COLO829 (cell line): ENCODE measurements at places on chromosomes 3 and 15.

DNA sequence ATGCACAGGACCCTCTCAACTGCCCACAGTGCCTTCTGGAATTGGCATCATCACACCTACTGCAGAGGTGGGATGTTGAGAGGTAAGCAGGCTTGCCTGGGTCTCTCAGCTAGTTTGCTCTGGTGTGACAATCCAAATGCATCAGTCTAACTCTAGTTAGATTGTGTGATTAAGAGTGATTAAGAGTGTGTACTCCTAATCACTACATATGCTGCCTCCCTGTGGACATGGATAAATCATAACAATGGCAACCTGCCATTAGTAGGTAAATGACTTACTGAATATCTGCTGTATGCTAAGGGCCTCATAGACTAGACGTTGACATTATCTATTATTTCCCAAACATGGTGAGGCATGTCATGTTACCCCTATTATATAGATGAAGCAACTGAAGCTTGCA lies 342.1 kb downstream of the OCA2 start:
- no peak for DNase-seq

DNA sequence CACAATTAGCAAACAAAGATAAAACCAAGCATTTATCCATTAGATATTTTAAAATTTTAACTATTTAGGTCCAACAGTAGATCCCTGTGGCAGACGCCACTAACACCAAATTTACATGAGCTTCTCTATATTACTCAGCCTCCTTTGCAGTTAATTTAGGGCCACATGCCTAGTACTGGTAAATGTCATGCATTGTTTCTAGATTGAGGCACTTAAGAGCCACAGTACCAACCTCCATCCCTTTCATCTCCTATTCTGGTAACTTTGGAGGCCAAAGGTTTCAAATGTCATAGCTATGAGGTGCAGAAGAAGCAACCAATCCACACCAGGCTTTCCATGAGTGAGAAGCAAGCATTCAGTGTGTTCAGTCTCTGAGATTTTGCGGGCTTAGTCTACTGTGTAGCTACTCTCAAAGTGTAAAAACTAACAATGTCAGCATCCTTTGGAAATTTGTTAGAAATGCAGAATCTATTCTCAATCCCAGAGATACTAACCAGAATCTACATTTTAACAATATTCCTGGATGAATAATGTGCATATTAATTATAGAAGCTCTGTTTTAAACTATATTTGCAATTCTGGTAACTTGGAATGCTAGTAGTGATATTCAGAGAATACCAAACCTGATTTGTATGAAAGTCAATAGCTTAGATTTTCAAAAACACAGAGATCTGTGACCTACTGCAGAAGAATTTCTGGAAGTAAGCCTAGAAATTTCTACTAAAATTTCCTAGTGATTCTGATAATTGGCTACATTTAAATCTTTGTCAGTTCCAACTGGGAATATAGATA lies 206.3 kb upstream of the CD96 start:
- DNase-seq, result no peak

GRCh38 chr15:27660676-27661075 lies 438.4 kb downstream of the OCA2 start:
- no peak for DNase-seq

DNA sequence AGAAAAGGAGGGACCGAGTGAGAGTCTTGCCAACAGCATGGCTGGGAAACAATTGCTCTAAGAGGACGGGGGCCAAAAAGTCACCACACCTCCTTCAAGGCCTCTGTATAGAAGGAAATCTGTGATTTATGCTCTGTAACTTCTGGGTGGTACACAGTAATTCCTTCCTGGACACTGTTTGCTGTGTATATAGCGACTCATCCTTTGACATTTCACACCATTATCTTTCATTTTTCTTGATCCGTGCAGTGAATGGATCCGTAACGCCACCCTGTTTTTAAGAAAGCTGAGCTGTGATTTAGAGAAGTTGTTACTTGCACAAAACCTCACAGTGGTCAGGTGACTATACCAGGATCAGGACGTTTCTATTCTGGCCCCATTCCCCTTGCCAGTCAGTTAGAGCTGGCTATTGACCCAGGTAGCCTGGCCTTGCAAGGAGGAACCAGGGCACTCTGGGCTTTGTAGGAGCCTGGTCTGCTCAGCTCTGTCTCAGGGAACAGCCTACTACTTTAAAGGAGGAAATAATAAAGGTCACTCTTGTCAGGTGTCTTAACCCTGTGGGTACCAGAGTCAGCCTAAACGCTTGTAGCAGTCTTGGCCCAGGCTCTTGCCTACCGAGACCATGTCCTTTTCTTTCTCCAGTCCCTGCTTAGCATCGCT lies 86.5 kb upstream of the MYZAP start:
- DNase-seq, result no peak

DNA sequence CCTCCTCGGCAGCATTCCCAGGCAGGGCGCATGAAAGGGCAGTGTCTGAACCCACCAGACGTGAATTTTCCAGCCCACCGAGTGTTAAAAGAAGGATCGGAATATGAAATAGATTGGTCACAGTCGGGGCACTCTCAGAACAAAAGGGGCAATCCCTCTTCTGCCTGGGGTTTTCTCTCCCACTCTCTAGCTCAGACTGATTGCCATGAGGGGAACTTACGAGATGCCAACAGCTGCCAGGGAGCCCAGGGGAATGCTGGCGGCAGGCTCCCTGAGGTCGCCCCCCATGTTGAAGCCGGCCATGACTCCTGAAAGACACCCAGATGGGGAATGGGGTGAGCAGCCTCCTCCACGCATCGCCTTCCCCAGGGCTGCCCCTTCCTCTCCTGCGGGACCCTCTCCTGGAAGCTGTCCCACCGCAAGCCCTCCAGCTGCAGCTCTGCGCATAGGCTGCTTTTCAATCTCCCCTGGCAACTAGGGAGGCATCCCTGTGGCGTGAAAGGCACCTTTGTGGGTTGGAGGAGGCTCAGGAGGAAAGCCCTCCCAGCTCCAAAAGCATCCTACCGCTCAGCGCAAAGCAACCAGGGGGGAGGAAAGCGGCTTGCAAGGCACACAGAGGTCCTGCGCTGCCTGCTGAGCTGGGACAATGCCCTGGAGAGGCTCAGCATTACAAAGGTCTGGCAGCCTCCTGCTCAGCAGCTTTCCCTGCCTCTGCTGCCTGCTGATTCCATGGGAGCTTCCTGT lies 64.8 kb upstream of the HEG1 start:
- DNase-seq, result no peak

GRCh38 chr3:46905661-46906451 lies 28.3 kb downstream of the PTH1R start:
- no peak for DNase-seq

- DNase-seq, result no peak
These were observed 113.4 kb downstream of the ZNF280D start for GRCh38 chr15:56619887-56620286.

- DNase-seq, result no peak
These were observed 498.1 kb upstream of the RGMA start for GRCh38 chr15:93587059-93587521.

DNA sequence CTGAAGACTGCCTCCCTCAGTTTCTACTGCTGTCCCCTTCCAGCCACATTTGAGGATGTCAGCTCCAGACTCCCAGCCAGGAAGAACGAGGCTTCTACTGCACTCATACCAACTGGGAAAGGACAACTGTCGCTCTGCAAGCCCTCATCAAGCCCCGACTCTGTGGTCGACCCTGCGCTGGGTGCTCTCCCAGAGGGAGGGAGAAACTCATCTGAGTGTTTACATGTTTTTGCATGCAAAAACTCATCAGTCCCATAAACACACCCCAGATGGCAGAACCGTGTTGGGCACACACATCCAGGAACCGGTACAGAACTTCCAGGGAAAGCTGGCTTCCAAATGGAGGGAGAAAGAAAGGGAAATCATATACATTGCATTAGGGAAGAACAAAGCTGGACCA lies 43.5 kb downstream of the ADAMTS17 start:
- no peak for DNase-seq

DNA sequence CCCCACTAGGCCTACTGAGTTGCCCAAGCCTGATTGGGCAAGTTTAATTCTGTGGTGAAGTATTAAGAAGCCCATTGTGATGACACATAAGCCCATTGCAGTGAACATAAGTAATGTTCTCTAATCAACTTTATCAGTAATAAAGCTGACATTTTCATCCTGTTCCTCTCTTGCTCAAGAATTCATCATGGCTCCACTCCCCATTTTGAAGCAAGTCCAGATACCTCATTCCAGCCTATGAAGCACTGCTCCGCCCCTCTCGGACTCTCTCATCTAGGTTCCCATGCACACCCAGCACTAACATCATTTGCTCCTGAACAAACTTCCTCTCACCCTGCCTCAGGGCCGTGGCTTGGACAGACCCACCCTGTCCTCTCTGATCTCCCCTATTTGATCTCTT lies 10.5 kb downstream of the SHF start:
- DNase-seq, result no peak

DNA sequence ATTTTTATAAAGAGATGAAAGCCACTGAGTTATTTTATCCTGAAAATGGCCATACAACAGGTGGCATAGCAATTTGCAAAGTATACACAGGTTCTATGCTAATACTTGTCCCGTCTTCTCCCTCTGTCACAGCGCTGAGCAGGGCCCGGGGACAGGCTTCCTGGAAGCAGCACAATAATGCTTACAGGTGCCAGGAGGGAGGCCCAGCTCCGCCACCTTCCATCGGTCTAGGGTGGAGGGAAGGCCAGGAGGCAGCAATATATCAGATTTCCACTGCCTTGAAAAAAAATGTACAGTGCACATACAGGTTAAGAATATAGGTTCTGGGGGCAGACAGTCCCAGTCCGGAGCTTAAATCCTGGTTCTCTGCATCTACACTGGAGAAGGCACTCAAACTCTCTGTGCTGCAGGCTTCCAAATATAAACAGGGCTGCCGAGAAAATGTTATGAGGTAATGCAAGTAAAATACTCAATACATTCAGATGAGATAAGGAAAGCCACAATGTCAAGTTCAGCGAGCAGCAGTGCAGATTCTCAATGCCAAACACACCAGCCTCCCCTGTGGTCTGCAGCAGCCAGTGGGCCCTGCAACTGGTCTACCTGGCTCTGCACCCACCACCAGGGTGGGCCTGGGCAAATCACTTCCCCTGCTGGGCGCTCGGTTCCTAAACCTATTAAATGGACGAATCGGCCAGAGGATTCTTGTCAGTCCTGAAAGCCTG lies 189.6 kb downstream of the XXYLT1 start:
- no peak for DNase-seq

GRCh38 chr15:31147456-31147855 lies 45.9 kb upstream of the TRPM1 start:
- no peak for DNase-seq

DNA sequence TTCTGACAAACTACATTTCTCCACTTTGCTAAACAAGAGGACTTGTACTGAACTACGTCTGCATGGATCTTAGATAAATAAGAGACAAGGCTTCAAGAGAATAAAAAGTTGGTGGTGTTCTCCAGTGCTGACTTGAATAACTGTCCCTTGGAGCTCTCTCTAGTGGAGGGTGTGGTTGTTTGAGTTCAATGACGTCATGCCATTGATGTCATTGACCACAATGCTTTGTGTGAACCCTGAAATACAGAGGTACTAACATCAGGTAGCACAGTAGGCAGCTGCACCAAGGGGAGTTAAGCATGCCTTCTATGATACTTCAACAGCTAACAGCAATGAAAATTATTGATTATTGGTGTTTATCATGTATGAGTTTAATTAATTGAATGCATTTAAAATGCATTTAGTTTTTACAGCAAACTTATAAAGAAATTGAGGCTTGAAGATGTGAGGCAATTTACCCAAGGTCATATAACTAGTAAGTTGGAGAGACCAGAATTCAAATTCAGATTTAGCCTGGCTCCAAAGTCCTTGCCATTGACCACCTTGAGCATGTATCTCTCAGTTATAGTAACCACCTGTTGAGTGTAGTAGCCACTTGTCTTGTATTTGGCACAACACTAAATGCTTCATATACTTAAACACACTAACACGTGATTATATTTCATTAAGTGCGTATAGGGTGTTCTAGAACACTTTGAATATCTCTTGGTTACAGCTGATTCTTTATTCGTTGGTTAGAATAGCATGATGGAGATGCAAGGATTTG lies 126.0 kb upstream of the ANKRD28 start:
- DNase-seq, result no peak

GRCh38 chr15:98648654-98649471 lies 524 bp downstream of the IGF1R start:
- no peak for DNase-seq

DNA sequence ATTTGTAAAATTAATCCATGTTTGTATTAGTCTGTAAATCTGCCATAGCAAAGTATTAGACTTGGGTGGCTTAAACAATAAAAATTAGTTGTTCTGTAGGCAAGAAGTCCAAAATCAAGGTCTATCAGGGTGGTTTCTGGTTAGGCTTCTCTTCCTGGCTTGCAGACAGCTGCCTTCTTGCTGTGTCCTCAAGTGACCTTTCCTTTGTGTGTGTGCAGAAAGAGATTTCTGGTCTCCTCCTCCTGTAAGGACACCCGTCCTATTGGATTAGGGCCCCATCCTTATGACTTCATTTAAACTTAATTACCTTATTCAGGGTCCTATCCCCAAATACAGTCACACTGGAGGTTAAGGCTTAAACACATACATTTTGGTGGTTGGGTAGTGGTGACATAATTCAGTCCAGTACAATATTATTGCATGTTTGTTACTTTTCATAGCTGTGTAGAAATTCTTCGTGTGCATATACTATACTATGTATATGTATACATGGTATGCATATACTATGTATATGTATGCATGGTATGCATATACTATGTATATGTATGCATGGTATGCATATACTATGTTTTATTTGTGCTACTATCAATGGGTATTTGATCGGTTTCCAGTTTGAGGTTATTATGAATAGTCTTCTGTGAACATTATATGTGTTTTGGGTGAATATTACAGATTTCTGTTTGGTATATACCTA lies 57.9 kb upstream of the RNU6-1 start:
- DNase-seq, result no peak

DNA sequence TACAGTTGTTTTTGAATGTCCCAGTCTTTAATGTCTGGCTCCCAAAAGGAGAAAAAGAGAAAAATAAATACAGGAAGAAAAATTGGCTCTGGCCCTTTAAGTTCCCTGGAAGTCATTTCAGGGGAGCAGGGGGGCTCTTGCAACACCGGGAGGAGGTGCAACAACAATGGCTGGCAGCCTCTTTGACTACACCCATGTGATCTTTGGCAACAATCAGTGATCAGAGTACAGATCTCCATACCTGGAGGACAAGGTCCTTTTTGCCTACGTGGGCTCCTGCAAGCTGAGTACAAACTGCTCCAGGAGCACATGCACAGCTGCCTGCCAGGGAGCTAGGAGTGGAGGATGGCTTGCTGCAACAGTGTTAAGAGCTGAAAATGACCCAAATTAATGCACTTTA lies 63.9 kb downstream of the GLCE start:
- no peak for DNase-seq

- no peak for DNase-seq
These were observed 3.5 kb downstream of the NOX5 start for GRCh38 chr15:69017978-69018377.

- DNase-seq, result no peak
These were observed 1.2 kb downstream of the CLSTN2 start for GRCh38 chr3:139935866-139936817.
